ENCODE measurements at places on chromosomes 1 and 21.

DNA sequence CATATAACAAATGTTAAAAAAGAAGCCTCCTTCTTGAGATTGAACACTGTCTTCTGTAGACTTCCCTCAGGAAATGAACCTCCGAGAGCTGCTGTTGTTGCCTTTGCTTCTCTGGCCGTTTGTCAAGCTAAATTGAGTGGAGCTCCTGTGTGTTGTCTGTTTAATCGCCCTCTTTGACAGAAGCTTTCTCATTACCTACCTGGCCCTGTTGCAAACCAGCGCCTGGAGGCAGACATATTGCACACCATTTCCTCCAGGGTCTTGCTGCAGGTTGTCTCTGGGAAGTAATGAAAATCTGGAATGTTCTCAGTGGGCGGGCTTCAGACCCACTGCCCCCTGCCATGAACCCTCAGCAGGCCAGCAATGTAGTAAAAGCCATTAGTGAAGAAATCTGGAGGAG is 83.3 kb downstream of the GABPA start:
- DNase-seq: no peak

DNA sequence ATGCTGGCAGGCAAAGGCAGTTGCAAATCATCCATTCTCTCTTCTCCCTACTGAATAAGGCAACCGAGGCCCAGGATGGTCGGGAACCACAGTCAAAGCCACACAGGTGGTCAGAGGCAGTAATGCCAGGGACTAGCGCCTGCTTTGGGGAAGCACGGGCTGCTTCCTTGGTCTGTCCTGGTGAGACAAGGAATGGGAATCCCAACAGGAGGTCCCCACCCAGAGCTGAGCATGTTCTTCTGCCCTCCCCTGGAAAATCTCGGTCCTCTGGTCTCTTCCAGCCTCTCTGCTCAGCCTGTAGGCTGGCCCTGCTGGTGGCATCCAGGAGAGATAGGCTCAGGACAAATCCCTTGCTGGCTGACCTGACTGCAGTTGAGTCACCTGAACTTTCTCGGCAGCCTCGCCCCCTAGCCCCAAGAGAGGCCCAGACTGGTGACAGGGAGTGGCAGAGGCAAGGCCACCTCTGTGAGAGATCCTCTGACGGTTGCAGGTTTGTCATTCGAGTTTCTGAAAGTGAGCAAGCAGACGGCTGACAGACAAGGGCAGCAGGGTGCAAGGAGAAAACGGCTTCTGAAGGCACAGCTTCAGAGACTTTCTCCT is 5.8 kb downstream of the OLIG1 start:
- no peak for DNase-seq

GRCh38 chr1:90386899-90387720 is 330.0 kb downstream of the BARHL2 start:
- DNase-seq: peak; percentile 21

DNA sequence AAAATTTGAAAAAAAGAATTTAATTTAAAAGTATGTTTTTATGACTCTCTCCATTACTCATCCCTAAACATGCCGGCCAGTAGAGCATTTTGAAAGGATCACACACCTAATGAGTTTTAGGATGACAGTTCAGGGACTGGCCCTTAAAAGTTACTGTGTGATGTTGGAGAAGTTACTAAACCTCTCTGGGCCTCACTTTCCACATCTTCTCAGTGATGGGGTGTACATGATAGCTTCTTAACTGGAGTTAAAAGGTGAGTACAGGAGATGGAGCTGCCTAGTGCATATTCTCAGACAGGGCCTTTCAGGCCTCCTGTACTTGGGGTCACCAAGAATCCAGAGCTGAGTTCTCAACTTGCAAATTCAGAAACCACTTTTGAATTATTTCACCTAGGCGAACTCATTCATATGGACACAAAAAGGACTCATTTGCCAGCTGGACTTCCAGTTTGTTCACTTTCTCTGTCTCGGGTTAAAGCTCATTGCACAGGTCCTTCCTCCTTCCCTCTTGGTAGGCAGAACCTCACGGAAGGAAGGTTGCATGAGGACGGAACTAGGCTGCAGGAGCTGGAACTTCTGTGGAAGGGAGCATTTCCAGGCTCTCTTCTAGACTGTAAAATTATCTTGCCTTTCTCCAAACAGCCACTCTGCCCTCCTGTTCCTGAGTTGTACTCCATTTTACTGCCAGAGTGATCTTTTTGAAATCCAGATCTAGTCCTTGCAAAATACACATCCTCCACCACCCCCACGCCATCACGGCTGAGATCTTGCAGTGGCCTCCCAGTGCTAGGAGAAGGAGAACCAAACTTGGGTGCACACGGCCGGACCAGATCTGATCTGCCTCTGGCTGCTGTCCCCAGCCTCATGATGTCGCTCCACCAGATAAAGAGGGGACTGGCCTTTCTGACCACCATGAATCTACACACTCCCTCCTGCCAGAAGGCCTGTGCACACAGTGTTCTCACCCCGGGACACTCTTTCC is 4.3 kb upstream of the SLC30A1 start:
- DNase-seq: no peak

GRCh38 chr1:169060043-169060722 is 46.3 kb upstream of the ATP1B1 start:
- peak; percentile 33 for DNase-seq
